ENCODE measurements at places on chromosomes 3 and 15. TPM values are rescaled to one million over a fixed set of nuclear protein-coding genes. Genes with fewer than 3 reads are reported as not detected.

The MAGEL2 gene
- total RNA-seq: 9.9 TPM

The CCR5 gene
- 0.52 TPM for total RNA-seq

The CDCP1 gene
- total RNA-seq: under 0.01 TPM

The WDR93 gene
- not detected for total RNA-seq

The RARB gene
- 20.9 TPM for total RNA-seq

The CPNE4 gene
- total RNA-seq: not detected

The REC114 gene
- total RNA-seq: not detected

The GRM2 gene
- total RNA-seq: not detected

The C3orf85 gene
- total RNA-seq: not detected

The LNP1 gene
- total RNA-seq: 7.3 TPM

The HCN4 gene
- total RNA-seq: under 0.01 TPM

The CCDC39 gene
- total RNA-seq: not detected

The SH2D7 gene
- total RNA-seq: not detected

The CPLX3 gene
- not detected for total RNA-seq

The GDPGP1 gene
- 3.1 TPM for total RNA-seq

The TMCO5A gene
- total RNA-seq: not detected

The CD276 gene
- 40.7 TPM for total RNA-seq

The MST1R gene
- 2.6 TPM for total RNA-seq

The SLC9C1 gene
- total RNA-seq: 1.0 TPM

The GOLGA8J gene
- total RNA-seq: not detected

The CYP1A2 gene
- total RNA-seq: not detected

The CHRM5 gene
- not detected for total RNA-seq
